Stimulated activated CD4-positive, alpha-beta T cell treated with anti-CD3 and anti-CD28 coated beads, Interleukin-12 subunit alpha, Interleukin-12 subunit beta, amount 100 ng/mL, for 4 hours (primary cell): ENCODE measurements at places on chromosomes 1 and 21.

GRCh38 chr21:43983390-43983789, 28.7 kb upstream of the TRAPPC10 start:
- no peak for DNase-seq

GRCh38 chr21:40162075-40162474, 294.8 kb downstream of the PCP4 start:
- DNase-seq = no peak

- DNase-seq = no peak
Observed at GRCh38 chr1:214317734-214318133, 36.8 kb downstream of the SMYD2 start.

DNA sequence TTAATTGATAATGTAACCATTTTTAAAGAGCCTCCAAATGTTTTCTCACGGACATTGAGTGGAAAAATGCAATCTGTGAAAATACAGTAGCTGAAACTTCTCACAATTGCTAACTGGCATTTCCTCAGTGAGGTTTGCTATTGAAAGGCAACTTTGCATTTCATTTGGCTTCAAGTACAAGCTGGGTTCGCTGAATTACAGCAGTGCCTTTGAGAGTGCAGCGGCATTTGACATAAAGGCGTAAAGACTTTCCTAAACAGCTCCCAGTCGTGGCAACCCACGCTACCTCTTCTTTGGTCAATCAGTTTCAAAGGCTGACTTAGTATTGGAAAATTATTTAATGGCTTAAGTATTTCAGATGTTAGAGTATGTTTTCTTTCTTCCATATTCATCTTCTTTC, 39.3 kb upstream of the ZBTB18 start:
- no peak for DNase-seq

DNA sequence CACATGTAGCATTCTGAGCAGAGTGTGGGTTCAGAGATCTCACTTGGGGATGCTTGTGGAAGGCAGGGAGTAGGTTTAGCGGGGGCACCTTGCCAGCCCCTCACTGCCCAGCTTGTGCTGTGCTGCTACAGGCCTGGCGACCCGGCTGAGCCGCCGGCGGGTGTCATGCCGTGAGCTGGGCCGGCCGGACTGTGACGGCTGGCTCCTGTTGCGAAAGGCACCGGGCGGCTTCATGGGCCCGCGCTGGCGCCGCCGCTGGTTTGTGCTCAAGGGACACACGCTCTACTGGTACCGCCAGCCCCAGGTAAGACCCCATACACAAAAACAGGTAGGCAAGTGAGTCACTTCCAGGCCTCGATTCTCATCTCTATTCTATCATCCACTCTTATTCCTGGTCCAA, 5.5 kb upstream of the CATSPER4 start:
- DNase-seq = no peak
